ENCODE measurements at places on chromosomes 13 and 19. TPM values are rescaled to one million over a fixed set of nuclear protein-coding genes. Genes with fewer than 3 reads are reported as not detected.

The ZNF491 gene
- total RNA-seq: 0.13 TPM

The NDUFA7 gene
- total RNA-seq: 35.9 TPM

- DNase-seq: no peak
Observed at GRCh38 chr19:42568006-42568405, 26.7 kb downstream of the CEACAM8 start.

DNA sequence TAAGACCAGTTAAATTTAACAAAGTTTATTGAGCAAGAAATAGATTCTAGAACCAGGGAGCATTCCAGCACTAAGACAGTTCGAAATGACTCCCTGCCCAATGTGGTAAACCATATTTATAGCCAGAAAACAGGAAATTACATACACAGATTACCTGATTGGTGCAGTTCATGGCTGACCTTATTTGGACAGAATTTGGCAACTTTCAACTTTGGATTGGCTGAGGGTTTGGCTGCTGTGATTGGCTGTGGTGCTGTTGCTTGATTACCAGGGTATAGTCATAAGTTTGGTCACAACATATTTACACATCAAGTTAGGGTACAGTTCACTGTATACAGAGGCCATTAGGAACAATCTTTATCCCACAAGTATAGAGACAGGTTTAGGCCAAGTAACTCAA is 984.8 kb upstream of the MIR17HG start:
- DNase-seq: no peak

DNA sequence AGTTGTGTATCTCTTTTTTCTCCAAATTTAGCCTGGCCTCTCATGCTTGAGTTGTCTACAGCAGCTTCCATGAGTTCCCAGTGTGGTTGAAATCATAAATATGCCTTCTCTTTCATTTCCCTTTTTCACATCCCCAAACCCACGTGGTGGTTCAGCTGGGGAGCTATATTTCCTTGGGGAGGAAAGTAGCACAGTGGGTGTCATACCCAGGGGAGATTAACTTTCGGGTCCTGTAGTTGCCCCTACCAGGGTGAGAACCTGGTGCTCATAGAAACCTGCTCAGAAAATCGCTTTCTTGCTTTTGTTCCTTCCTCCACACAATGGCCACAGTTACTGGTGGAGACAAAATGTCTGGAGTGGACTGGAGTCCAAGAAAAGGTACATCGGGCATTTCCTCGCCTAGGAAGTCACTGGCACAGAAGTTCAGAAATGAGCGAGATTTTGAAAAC is 7.0 kb upstream of the LILRA4 start:
- DNase-seq: no peak

Data from esophagus squamous epithelium (tissue), 5 donors.